ENCODE measurements at places on chromosomes 3 and 15.

GRCh38 chr3:27681249-27681748, 40.8 kb downstream of the EOMES start:
- no peak for DNase-seq

DNA sequence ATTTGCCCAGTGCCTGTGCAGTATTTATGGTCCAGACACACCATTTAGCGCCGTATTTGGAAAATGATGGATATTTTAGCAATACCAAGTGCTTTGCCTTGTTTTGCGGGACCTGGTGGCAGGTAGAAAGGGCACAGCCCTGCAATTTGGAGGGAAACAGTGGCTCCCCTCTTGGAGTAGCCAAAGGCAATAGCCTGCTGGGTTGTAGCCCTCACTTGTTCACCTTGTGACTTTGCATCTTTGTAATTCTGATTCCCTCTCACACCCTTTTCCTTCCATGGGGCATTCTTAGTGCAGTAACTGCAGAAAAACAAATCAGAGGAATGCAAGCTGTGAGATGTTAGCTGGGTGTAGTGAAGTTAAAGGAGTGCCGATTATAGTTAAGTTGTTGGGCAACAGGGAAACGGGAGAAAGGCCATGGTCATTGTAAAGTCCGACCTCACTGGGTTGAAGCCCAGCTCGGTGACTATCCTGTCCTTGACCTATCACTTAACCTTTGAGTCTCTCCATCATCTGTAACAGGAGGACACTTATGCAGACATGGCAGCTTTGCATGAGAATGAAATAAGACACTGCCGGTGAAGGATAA, 131.0 kb upstream of the KLHL25 start:
- DNase-seq = no peak

GRCh38 chr3:173617490-173617889, 219.9 kb downstream of the NLGN1 start:
- no peak for DNase-seq

- no peak for DNase-seq
Measured at GRCh38 chr3:195043607-195044339, 227.2 kb downstream of the XXYLT1 start.

- DNase-seq = no peak
Measured at GRCh38 chr3:155889952-155890351, 19.5 kb downstream of the GMPS start.

- no peak for DNase-seq
Measured at GRCh38 chr15:85711580-85712192, 83.0 kb downstream of the KLHL25 start.

Measured in effector memory CD4-positive, alpha-beta T cell (primary cell).